Activated CD4-positive, alpha-beta T cell treated with anti-CD3 and anti-CD28 coated beads, Interleukin-2, amount 50 U/mL, for 1 hour (primary cell): ENCODE measurements at places on chromosomes 5 and 9.
A peak's percentile ranks its signal among the peaks of the same experiment; 100 is the strongest.

GRCh38 chr9:99056886-99057664, 47.8 kb upstream of the TGFBR1 start:
- no peak for DNase-seq

DNA sequence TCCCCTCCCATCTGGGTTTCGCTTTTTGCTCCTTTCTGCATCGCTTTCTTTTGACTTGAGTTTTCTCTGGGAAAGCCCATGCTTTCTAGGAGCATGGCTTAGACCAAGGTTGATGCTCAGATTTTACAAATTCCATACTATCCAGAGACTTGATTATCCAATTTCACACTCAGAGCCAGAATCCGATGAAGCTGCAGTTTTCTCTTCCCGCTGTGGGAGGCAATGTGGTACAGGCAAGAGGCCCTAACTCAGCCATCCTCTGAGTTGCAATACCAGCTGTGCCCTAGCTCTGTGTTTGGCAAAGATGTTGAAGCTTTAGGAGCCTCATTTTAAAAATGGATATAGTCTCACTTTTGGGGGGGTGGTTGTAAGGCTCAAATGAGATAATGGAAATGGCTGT, 85.1 kb downstream of the BRINP1 start:
- no peak for DNase-seq

DNA sequence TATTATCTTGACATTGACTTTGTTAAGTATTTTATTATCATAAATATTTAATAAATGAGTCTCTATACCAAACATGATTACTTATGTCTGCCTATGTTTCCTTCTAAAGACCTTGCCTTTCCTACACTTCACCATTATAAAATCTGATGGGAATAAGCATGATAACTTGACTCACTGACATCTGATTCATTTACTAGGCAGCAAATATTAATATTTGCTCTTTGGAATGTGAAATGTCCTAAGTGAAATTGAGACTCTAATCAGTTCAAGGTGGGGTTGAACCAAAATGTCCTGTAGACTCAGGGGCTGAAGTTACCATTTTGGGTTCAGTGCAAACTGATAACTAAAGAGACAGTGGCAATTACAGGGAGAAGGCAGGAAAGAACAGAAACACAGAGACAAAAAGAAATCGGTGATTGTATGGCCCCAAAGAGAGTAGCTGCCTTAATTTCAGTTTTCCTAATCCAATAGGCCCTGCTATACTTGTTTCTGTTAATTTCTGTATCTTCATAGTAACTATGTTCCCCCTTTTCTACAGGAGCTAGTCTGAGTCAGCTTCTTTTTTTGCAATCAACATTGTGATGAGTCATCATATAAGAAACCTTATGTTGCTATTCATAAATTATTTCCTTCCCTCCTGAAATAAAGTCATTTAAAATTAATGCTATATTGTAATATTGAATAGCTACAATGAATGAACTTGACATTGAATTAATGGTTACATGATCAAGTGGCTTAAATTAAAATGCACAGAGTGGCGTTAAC, 296.8 kb downstream of the PDE4D start:
- no peak for DNase-seq

DNA sequence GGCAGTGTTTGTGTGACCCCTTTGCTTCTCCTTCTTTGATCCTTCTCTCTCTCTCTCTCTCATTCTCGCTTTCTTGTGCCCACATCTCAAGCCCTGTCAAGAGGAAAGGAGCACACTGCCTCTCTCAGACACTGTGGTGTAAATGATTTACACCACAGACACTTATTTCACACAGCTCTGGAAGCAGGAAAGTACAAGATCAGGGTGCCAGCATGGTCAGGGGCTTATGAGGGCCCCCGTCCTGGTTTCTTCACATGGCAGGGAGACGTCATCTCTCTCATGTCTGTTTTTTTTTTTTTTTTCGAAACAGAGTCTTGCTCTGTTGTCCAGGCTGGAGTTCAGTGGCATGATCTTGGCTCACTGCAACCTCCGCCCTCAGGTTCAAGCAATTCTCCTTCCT, 6.4 kb downstream of the FABP6 start:
- no peak for DNase-seq

GRCh38 chr5:163766936-163767670, 261.7 kb downstream of the MAT2B start:
- DNase-seq, result no peak

DNA sequence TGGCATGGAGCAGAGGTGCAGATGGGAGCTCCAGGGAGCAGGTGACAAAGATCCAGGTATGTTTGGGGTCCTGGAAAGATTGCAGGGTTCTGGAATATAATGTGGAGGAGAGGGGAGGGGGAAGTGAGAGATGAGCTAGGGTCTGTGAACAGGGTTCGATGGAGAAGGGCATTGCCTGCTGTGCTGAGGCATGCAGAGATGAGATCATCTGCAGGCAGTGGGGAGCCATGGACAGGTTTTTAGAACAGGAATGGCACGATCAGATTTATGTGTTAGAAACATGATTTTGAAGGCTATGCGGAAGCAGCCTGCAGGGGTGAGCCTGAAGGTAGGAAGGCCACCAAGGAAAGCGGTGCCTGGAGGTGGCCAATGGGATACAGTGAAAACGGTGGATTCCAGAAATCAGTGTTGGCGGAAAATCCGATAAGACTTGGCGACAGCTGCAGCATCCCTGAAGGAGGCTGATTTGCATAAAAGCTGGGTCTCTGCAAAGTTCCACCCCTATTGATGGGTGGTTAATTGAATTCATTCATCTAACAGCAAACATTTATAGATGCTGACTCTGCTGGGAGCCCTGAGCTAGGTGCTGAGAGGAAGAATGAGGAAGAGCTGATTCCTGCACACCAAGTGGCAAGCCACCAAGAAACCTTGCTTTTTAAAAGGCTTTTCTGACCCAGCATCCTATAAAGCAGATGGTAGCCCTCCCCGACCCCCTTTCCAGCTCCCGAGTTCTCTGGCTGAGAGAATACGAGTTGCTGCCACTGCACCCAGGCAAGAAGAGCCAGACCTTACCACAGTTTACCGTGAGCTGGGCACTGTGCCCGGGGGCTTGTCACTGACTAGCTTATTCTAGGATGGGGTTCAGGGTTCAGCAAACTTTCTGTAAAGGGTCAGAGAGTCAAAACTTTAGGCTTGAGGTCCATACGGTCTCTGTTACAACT, 139.2 kb upstream of the SMIM23 start:
- DNase-seq, result no peak

- DNase-seq, result no peak
Observed at GRCh38 chr5:110339399-110339798, 387.1 kb downstream of the TMEM232 start.

- no peak for DNase-seq
Observed at GRCh38 chr5:129367883-129368282, 92.2 kb upstream of the ADAMTS19 start.

DNA sequence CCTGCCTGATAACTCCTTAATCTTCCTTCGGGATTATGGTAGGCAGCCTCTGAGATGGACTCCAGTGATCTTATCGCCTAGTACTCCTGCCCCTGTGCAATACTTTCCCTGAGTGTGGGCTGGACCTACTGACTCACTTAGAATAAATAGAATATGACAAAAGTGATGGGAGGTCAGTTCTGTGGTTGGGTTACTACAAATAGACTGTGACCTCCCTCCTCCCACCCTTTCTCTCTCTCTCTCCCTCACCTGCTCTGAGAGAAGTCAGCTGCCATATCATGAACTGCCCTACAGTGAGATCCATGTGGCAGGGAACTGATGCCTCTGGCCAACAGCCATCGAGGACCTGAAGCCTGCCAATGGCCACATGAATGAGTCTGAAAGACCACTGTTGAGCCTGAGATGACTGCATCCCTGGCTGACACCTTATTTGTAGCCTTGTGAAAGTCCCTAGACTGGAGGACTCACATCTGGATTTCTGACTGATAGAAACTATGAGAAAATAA, 31.7 kb downstream of the NRG2 start:
- DNase-seq, result no peak

- DNase-seq, result no peak
Observed at GRCh38 chr5:14064841-14065240, 78.3 kb upstream of the TRIO start.

- no peak for DNase-seq
Observed at GRCh38 chr9:108586471-108587139, 269.2 kb downstream of the ACTL7B start.

DNA sequence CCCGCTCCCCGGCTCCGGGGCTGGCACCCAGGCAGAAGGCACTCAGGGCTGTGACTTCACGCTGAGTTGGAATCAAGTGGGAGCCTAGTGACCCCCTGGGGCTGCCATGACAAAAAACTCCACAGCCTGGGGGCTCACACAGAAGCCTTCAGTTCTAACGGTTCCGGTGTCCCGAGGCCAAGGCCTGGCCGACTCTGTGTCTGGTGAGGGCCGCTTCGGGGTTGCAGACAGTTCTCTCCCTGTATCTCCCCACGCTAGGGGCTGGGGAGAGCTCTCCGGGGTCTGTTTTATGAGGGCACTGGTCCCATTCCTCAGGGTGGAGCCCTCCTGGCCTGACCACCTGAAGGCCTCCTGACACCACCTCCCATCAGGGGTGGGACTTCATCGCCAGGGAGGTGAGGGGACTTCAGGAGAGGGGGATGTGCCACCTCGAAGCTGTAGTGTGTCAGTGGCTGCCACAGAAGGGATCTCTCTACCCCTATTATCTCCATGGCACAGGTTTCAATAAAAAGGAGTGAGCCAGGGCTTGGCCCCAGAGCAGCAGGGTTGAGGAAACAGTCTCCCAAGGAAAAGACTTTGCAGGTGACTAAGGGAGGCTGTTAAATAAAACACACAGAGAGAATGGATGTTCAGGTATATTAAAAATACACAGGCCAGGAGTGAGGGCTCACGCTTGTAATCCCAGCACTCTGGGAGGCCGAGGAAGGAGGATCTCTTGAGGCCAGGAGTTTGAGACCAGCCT, 1.5 kb upstream of the SLC6A3 start:
- DNase-seq, result no peak

- no peak for DNase-seq
Observed at GRCh38 chr5:116785106-116785505, 210.5 kb upstream of the SEMA6A start.

- no peak for DNase-seq
Observed at GRCh38 chr9:117355542-117355941, 59.3 kb downstream of the ASTN2 start.

DNA sequence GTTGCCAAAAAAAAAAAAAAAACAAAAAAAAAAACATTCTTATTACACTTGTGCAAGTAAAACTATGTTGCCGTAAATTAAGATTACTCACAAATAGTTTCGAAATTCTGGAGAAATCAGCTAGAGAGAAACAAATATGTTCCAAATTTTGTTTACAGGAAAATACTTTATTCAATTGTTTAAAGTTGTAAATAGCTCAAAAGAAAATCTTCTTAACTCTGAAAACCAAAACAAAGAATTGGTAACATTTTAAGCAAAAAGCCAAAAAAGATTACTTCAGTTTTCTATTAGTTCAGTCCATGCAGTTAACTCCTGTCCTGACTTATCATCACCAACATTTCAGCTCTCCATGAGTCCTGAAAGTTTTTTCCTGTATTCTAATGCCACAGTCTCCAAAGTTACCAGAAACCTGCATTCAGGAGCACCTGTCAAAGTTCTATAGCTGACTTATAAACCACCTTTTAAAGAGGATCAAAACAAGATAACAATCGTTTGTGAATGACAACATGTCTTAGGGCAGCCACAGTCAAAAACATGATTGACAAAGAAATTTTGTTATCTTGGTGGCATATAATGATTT, 194.1 kb downstream of the RANBP17 start:
- no peak for DNase-seq

DNA sequence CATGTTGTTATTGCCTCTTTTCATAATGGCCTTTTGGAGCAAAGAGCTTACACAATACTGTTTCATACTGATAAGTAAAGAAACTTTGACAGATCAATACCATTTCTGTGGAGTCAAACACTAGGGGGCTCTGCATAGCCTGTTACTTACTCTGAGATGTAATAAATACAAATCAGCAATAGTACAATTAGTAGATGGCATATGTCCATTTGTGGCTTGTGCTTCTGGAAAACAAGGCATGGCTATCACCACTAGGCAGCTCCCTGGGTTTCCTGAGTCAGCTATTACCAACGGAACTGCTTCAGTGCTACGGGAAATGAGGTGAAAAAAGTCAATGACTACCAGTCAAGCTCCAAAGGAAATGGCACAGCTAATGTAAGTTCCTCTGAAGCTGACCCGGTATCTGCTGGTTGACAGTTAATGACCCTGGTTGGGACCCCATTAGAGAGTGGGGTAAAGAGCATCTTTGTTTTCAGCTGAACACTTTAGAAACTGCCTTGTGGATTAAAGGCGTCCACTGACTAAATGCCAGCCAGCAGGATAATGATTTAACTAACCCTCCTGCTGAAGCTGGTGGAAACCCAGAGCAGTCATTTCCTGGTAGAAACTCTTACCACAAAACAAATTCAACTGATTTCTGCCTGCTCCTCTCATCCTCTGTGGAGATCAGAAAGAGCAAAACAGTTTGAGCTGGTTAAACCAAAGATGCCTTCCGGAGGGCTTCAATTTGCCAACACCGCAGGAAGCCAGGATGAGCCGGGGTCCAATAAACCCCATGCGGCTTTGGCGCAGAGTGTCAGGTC, 69.0 kb upstream of the FAM169A start:
- peak; percentile 1 for DNase-seq

DNA sequence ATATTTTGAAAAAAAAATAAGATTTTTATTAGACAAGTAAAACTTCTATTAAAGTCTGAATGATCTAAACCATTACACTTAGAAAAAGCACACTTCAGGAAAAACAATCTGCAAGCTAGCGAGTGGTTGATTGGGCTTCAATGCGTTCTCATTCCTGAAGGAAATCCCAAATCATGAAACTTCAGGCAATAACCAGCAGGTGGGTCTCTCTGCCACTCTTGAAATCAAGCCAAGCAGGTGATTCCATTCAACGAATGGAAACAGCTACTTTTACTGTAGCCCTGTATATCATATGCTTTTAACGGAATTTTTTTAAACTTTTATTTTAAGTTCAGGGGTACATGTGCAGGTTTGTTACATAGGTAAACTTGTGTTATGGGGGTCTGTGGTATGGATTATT, 234.5 kb upstream of the TRPM3 start:
- no peak for DNase-seq

DNA sequence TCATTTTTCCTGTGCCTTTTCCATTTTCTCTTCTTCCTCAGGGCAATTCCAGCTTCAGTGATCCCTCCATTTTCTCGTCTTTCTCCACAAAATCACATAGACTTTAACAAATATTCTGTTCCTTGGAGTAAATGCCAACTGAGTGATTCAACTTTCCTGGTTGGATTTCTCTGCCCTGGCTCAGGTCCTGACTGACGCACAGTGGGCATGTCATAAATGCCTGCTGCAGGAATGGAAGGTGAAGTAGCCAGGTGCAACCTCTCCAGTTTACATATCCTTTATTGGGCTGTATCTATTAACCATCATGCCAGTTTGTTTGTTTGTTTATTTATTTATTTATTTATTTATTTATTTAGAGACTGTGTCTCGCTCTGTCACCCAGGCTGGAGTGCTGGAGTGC, 95.1 kb downstream of the MEF2C start:
- no peak for DNase-seq

GRCh38 chr5:53882006-53882675, 321.7 kb downstream of the NDUFS4 start:
- no peak for DNase-seq

DNA sequence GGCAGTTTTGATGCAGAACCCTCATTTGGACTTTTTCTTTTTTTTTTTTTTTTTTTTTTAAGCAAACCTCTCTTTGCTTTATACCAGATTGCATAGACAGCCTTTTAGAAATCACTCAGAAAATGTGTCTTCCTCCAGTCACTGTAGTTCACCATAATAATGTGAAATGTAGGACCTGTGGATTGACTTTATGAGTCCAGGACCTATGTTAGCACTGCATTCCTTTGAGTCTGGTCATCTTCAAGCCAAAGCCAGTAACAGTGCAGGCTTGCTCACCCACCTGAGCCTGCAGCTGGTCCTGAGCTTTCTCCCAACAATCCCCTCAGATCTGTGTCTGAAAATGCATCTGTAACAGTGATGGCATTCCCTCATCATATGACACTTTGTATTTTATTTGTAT, 110.7 kb upstream of the NFIL3 start:
- DNase-seq, result no peak
